ENCODE measurements at places on chromosomes 7 and 10.

- DNase-seq: peak; percentile 5
Measured at GRCh38 chr7:15780271-15780670, 93.8 kb upstream of the MEOX2 start.

DNA sequence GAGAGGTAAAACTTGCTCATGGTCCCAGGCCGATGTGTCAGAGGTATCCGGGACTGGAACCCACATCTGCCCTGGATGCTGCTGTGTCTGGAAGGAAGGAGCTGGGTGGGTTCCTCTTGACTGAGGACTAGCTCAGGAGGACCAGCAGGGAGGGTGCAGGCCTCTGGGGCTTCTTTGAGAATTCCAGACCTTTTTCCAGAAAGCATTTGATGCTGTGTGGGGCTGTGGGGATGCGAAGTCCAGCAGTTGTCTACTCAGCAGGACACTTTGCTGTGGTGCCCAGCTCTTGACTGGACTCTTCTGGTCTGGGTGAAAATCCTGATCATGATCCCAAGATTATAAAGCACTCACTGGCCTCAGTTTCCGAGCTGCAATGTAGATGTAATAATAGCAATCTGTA, 1.7 kb downstream of the RAMP3 start:
- no peak for DNase-seq

- DNase-seq: no peak
Measured at GRCh38 chr7:134129856-134130523, 2.9 kb downstream of the LRGUK start.

- no peak for DNase-seq
Measured at GRCh38 chr7:80722616-80723195, 84.3 kb downstream of the CD36 start.

GRCh38 chr10:97718178-97718577, 4.6 kb downstream of the MARVELD1 start:
- peak; percentile 23 for DNase-seq

DNA sequence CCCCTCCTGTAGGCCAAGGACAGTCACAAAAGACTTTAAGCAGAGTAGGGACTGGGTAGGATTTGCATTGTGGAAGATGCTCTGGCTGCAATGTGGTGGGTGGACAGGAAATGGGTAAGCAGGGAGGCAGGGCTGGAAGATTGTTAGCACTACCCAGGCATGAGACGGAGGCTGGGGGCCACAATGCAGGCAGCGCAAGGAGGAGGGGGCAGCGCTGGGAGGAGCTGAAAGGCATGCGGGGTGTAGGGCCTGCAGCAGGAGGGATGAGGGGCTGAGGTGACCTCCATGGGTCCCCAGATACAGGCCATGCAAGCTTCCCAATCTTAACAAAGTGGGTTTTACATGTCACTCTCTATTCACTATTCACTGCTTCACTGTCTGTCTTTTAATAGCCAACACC, 213.1 kb downstream of the CXCL12 start:
- DNase-seq: no peak

DNA sequence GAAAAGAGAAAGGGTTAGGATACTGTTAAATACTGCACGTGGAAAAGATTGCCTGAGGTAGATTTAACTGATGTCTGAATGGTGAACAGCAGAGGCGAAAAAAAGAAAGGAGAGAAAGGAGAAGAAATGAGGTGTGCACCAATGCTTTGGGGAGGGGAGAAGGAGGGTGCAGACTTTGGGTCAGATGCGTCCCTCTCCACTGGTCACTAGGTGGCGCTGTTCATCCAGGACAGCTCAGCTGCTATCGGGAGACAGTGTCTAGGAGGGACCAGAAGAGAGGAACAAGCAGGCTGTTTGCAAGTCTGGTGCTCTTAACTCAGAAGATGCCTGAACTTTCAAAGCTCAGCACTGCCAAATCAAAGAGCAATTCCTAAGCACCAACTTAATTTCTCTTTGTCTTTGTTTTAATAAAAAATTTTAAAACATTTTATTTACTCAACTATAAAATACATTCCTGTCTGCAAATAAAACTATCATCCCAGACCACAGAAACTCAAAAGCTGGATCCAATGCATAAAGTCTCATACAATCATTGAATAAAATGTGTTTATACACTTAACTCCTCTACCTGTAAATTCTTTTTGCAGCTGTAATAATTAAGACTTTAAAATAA, 83.9 kb upstream of the PDLIM1 start:
- DNase-seq: peak; percentile 85

DNA sequence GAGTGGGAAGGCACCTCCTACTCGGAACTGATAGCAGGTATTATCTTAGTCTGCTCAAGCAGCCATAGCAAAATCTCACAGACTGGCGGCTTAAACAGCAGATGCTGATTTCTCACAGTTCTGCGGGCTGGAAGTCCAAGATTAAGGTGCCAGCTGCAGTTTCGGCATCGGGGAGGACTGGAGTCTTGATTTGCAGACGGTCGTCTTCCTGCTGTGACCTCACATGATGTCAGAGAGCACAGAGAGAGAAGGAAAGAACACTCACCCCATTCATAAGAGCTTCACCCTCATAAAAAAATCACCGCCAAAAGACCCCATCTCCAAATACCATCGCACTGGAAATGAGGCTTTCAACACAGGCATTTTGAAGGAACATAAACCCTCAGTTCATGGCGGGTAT, 216.5 kb upstream of the PITRM1 start:
- no peak for DNase-seq

DNA sequence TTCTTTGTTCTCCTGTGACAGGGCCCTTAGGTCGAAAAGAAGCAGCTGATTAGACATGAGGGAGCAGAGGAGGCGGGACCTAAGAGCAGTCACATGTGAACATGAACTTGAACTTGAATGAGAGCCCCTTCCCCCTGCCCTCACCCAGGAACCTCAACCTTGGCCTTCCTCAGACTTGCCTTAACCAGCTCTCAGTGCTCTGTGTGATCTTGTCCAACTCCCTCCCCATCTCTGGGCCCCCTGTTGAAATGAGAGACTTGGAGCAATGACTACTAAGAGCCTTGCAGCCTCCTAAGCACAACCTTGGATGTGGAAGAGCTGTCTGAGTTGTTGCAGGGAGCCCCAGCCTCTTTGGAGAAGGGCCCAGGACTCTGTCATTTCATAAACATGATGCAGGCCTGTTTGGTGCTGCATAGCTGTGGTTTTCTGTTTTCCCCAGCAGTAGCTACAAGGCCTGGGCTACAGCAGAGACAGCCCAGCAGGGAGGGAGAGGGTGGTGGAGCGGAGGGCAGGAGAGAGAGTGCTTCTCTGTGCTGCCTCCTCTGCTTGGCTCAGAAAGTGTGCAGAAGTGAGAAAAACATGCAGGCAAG, 123.9 kb upstream of the ZMIZ1 start:
- no peak for DNase-seq

DNA sequence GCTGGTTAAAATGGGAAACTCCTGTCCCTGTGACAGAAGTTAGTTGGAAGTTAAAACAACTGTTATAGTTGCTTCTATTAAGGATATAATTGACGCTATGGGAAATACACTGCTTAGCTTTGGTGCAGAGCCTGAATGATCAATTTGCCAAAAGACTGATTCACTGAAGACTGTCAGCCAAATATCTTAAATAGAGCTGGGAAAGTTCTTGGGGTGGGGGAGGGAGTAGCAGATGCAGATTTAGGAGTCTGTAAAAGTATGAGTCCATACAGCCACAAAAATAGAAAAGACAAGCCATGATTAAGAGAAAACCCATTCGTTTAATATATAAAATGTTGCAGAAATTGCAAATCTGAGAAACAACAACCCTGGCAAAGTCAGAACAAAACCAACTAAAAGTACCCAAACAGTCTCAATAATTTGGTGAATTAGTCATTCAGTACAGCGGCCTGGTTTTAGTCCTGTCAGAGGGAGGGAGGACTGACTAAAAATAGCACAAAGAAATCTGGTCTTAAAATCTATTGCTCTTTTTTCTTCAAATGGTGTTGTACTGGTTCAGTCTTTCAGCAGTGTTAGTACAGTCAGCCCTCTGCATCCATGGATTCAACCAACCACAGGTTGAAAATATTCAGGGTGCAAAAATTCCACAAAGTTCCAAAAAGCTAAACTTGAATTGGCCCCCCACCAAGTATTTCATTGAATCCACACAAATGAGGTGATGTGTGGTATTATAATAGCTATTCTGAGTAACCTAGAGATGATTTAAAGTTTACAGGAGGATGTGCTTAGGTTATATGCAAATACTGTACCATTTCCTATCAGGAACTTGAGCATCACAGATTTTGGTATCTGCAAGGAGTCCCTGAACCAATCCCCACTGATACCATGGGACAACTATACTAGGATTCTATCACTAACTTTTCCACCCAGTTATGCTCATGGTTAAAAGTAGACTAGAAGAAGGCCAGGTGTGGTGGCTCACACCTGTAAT, 30.0 kb downstream of the STK17A start:
- no peak for DNase-seq

GRCh38 chr7:6227294-6227846, 45.1 kb downstream of the CYTH3 start:
- DNase-seq: no peak

- no peak for DNase-seq
Measured at GRCh38 chr10:129912166-129912917, 51.7 kb downstream of the EBF3 start.

- DNase-seq: peak; percentile 48
Measured at GRCh38 chr7:23811540-23811939, 101.5 kb downstream of the STK31 start.

- DNase-seq: peak; percentile 91
Measured at GRCh38 chr7:100694098-100694745, at the start of gene GIGYF1. GIGYF1 (minus strand) TSS chr7:100694250; CDS start chr7:100688238, 6,012 bp downstream.

- DNase-seq: no peak
Measured at GRCh38 chr10:27833792-27834191, 88.2 kb upstream of the MKX start.

DNA sequence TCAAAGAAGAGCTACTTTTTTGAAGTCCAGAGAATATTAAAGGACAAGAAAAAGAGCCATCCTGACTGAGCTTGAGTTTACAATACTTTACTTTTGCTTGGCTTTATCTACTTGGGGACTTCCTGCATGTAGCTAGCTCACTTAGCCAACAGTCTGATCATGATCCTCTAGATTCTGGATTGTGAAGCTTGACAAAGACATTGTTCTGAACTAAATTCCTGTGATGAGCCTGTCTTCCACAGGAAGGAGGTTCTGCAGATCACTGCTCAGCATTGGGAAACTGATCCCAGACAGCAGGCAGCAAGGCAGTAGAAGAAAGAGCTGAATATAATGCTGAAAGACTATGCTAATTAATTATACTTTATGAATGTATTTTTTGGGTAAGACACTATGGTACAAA, 296.4 kb downstream of the DGKB start:
- no peak for DNase-seq

GRCh38 chr10:80406204-80406603, 2.1 kb upstream of the PRXL2A start:
- no peak for DNase-seq
